ENCODE measurements at places on chromosomes 11 and 22. TPM values are rescaled to one million over a fixed set of nuclear protein-coding genes. Genes with fewer than 3 reads are reported as not detected.

Gene KCNK4
- total RNA-seq = not detected

Gene CBL
- total RNA-seq = 8.8 TPM

Gene AIFM3
- total RNA-seq = not detected

Gene TMEM45B
- 1.5 TPM for total RNA-seq

Gene UPK2
- total RNA-seq = not detected

Gene TESMIN
- total RNA-seq = 1.9 TPM

Gene ENTHD1
- total RNA-seq = not detected

Gene EHF
- not detected for total RNA-seq

Gene PDGFB
- 25.9 TPM for total RNA-seq

Gene SPTBN2
- total RNA-seq = 12.6 TPM

Gene CRYAB
- 0.33 TPM for total RNA-seq

Gene MYRF
- total RNA-seq = 0.11 TPM

Gene CDC45
- total RNA-seq = 3.1 TPM

Gene PANX3
- not detected for total RNA-seq

Gene CREB3L1
- total RNA-seq = 0.65 TPM

Gene RASSF10
- 4.6 TPM for total RNA-seq

Gene APOA1
- total RNA-seq = not detected

Gene SCGB1D2
- not detected for total RNA-seq

Gene CCDC73
- under 0.01 TPM for total RNA-seq

Gene TYR
- total RNA-seq = not detected

Gene GLB1L3
- not detected for total RNA-seq

Gene DEUP1
- not detected for total RNA-seq

Gene RHOD
- total RNA-seq = 15.3 TPM

Gene CASP12
- total RNA-seq = 85.2 TPM

Gene ANKK1
- not detected for total RNA-seq

Gene PTS
- 28.2 TPM for total RNA-seq

Gene C22orf42
- total RNA-seq = not detected

Gene SLC25A1
- 43.5 TPM for total RNA-seq

Gene GRAMD1B
- total RNA-seq = 3.0 TPM

Gene SUSD2
- total RNA-seq = 0.43 TPM

Gene MMP11
- total RNA-seq = 8.2 TPM

Gene ALX4
- not detected for total RNA-seq

Gene C11orf86
- total RNA-seq = not detected

Gene LRRC32
- total RNA-seq = 34.5 TPM

Gene KDM4D
- total RNA-seq = 0.17 TPM

Gene OR51E2
- total RNA-seq = not detected

Gene CTSF
- total RNA-seq = 39.6 TPM

Gene APOL4
- total RNA-seq = 2.7 TPM

Gene CASP5
- total RNA-seq = not detected

Gene KCNJ5
- not detected for total RNA-seq

Gene SERPIND1
- total RNA-seq = not detected

Gene CTR9
- total RNA-seq = 46.1 TPM

Gene MIAT
- 0.69 TPM for total RNA-seq

Gene APLNR
- total RNA-seq = not detected

Gene TRIM66
- total RNA-seq = 8.2 TPM
